KBM-7 (cell line): ENCODE measurements at places on chromosomes 5 and 9.

DNA sequence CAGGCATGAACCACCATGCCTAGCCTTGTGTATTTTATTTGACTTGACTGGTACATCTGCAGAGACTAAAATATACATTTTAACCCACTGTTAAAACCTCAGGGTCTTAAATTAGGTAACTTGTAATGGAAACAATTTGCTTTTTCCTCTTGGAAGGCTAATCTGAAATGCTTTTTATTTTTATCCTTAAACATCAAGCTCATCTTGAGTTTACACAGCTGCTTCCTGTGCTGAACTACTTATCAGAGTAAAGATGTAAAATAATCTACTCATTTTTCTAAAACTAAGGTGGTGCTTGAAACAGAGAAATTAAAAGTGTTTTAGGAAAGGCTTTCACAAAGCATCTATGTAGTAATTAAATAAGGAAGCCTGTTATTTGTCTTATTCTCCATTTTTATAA, 144.1 kb downstream of the ENTREP1 start:
- DNase-seq: no peak

GRCh38 chr5:142568283-142568995, 117.5 kb downstream of the FGF1 start:
- DNase-seq: no peak

- DNase-seq: no peak
Observed at GRCh38 chr9:97908705-97909104, 13.6 kb downstream of the TRMO start.

- no peak for DNase-seq
Observed at GRCh38 chr5:82560561-82560960, 282.4 kb upstream of the RPS23 start.

- no peak for DNase-seq
Observed at GRCh38 chr9:133742251-133742650, 4.1 kb upstream of the SARDH start.

DNA sequence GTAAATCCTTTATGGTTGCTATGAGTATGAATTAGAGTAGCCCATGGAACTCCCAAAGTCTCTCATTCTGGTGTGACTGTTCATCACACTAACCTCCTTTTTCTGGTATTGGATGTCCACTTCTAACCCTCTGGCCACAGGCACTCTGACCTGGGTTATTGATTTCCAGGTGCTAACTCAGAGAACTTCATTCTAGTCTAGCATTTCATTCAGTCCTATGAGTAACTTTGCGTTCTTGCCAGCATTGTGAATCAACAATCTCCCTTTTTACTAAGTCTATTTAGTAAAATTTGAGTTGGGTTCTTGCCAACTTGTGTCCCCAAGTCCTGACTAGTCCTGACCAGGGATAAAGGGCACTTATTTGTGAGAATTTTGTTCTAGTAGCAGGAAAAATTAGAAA, 103.5 kb downstream of the SNX18 start:
- DNase-seq: no peak

- no peak for DNase-seq
Observed at GRCh38 chr5:14850419-14851049, 21.0 kb downstream of the ANKH start.

DNA sequence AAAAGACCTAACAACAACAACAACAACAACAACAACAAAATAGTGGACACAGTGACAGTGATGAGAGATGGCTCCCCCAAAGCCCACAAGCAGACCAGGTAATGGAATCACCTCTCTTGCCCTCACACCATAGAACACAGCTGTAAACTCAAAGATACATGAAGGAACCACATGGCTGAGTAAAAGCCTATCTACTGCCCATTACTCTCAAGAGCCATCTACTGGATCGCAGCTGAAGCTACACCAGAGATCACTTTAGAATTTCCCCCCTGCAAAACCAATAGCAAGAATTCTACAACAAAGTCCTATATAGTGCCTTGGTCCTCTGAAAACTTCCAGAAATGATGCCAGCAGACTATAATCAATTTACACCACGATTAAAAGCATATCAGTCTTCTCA, 1537.6 kb upstream of the CDH9 start:
- DNase-seq: peak; percentile 0

DNA sequence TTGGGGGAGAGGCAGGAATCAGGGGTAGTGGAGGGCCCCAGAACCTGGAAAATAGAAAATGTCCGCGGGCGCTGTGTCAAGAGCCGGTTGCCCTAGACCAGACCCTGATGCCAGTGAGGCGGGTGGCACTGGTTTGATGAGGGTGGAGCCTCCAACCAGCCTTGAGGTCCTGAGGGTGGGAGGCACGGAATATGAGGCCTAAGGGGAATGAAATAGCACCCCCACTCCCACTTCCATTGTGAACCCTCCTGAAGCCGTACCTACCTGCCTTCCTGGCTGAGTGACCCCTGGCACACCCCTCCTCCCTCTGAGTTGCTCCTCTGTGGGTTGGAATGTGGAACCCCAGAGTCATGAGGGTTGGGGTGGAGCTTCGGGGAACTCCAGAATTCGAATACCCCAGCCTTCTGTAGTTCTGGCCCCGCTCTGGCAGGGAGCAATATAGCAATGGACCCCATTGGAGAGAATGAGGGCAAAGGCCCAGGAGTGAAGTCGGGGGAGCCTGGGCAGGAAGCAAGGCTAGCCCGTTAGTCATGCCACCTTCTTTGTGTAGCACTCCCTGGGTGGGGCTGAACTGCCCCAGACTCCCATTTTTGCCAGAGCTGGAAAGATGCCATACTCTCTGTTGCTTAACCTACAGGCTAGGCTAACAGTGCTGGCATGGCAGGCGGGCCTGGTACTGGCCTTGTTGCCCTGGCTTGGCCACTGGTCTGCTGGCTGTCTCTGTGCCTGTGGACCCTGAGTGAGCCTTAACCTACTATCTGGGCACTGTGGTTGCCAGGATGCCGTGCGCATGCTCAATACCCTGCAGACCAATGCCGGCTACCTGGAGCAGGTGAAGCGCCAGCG, 1.0 kb downstream of the FPGS start:
- DNase-seq: no peak

DNA sequence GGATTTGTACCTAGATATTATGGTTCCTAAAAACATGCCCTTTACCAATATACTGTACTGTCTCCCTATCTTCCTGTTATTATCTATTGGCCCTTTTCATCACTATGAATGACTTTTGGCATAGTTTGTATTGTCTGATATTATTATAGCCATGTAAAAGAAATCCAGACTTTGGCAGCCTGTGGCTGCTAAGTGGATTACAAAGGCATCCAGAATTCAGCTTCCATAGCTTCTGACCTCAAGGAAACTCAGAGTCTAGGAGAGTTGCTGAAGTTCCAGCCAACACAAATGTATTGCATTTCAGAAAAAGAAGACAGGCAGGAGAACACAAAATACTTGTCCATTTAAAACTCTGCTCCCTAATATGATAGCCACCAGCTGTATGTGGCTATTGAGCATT, 319.2 kb upstream of the MPDZ start:
- no peak for DNase-seq

GRCh38 chr9:108802967-108803366, 52.8 kb downstream of the ACTL7B start:
- DNase-seq: no peak

GRCh38 chr5:116970318-116970717, 395.7 kb upstream of the SEMA6A start:
- DNase-seq: no peak

DNA sequence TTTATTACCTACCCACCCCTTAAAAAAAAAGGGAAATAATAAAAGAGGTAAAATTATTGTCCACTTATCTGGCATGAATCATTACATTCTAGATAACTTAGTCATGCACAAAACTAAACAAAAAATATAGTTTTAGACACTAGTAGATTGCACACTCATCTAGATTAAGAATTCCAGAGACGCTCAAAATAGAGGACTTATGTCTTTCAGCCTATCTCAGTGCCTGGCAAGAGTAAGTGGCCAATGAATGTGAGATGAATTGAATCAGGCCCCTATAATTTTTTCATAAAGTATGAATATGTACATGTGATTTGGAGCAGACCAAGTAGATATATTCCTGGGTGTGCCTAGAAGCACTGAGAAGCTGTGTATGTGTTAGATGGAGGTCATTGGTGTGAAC, 2.0 kb upstream of the RXFP3 start:
- no peak for DNase-seq

DNA sequence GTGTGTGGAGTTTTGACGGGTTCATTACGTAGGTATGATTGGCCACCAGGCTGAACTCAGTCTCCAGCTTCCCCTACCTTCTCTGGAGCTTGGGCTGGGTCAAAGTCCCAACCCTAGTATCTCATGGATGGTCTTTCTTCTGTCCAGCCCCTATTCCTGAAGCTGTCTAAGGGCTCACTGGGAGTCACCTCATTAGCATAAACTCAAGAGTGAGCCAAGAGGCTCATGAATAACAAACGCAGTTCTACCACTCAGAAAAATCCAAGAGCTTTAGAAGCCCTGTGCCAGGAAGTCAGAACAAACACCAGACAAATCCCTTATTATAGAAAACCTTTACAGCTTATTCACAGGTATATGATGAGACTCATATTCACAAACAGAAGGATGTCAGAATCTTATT, 180.3 kb upstream of the NFIL3 start:
- no peak for DNase-seq

DNA sequence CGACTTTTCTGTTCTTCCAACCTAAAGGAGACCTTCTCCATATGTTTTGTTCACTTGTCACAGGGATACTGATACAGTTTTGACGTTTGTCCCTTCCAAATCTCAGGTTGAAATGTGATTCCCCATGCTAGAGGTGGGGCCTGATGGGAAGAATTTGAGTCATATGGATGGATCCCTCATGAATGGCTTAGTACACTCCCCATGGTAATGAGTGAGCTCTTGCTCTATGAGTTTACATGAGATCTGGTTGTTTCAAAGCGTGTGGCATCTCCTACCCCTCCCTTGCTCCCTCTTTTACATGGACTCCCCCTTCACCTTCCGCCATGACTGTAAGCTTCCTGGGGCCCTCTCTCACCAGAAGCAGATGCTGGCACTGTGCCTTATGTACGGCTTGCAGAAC, 6.9 kb downstream of the PIP5K1B start:
- no peak for DNase-seq

DNA sequence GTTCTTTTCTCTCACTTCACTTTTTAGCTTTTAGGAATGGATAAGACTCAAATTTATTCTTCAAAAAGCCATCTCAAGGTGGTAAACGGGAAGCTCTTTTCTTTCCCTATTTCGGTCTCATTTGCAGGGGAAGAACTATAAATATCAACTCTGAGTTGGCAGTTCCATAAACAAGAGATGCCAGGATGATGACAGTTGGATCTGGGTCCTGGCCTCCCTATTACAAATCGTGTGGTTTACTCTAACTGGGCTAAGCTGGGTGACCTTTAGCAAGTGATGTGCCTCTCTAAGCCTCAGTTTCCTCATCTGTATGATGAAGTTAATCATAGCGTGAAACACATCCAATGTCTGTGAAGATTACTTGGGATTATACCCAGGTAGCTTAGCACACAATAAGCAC, 44.2 kb downstream of the TLE4 start:
- no peak for DNase-seq

DNA sequence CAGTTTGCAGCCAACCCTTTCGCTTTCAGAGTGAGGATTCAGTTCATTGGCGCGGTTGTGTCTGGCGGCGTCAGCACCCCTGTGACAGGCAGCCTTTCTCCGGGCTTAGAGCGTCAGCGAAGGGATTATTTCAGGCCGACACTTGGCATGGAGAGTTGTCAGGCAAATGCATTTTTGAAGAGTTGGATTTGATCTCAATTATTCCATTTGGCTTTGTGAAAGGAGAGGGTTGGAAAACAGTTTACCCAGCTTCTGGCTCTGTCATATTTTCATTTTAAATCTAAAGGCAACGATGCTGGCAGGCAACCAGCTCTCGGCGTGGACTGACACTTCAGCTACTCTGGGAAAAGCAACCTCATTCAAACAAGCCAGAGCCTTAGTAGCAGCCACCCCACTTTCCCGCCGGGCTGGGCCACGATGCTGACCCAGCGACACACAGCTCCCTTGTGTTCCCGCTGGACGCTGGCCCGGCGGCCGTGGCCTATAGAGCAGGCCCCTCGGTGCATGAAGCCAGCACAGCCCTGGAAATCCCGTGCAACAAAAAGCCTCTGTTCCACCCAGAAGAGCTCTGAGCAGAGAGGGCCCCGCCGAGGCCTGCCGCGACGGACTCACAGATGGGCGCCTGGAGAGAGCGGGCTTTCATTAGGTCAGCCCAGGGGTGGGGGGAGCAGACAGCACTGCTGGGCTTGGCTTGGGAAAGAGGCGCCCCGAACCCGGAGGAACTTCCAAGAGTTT, 28.9 kb upstream of the LPCAT1 start:
- DNase-seq: no peak

DNA sequence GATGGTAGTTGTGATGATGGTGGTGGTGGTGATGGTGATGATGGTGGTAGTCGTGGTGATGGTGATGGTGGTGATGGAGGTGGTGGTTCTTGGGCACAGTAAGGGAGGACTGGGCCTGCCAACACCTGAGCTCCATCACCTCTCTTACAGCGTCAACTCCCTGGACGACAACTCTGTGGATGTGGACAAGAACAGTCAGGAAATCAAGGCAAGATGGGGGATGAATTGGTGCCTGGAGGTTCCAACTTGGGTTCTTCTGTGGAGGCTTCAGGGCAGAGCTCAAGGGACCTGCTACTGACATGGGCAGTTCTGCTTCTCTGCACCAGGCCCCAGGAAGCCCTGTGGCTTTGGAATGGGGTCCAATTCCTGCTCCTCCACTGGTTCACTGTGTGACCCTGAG, 17.4 kb downstream of the GPRIN1 start:
- no peak for DNase-seq

DNA sequence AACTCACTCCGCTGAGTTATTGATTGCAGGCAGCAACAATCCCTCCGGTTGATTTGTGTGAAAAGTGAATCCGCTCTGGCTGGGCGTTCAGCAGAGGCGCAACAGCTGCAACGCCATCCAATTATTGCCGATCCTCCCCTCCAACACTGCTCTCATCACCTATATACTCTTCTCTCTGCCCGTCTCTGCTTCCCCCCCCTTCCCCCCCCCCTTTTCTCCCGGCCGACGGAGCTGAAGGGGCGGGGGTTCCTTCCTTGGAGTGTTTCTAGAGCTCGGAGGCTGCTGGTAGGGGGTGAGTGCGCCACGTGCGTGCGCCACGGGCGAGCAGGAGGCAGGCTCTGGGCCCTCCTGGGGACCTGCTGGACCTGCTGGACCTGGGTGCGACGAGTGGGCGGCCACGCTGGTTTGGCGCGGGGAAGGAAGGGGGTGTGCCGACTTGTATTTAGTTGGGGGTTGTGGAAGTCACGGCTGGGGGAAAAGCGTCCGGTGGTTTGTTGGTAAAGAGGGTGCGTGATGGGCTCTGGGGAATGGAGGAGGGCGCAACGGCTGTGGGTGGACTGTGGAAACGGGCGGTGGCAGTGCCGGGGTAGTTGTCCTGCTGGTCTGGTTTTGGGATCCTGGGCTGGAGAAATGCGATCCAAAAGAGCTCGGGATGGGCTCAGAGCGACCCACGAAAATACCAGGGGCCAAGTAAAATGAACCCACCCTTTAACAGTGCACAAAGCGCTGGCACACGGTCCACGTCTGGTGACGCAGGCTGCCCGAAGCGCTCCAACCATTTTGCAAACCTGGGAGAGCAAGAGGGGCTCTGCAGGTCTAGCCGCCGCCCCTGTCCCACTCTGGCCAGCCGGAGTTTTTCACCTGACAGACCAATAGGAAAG, 6.4 kb upstream of the MEF2C start:
- DNase-seq: peak; percentile 85

- DNase-seq: peak; percentile 34
Observed at GRCh38 chr5:176596689-176597416, 13.1 kb downstream of the GPRIN1 start.

GRCh38 chr5:6950860-6951259, 237.6 kb downstream of the TENT4A start:
- no peak for DNase-seq

GRCh38 chr9:91419222-91420191, 4.1 kb downstream of the NFIL3 start:
- peak; percentile 53 for DNase-seq

GRCh38 chr5:157217289-157218024, 36.8 kb downstream of the ITK start:
- DNase-seq: peak; percentile 32
